ENCODE measurements at places on chromosomes 5 and 9.

DNA sequence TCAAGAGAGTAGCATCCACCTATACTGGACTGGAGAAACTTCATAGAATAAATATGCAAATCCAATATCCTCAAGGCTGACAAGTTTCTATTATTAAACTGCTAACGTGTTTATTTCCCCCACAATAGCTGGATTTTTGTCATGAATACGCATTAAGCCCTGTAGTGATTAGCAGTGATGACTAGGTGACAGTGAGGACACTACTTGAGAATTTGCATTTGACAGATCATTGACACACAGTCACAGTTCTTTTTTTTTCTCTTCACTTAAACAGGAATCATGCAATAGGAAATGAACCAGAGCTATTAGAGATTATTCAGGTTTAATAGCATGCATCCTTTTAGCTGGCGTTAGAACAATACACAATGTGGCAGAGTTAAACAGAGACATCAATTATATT lies 35.3 kb downstream of the MPDZ start:
- DNase-seq, result no peak

GRCh38 chr5:174295702-174296436 lies 250.4 kb downstream of the NSG2 start:
- DNase-seq, result no peak

DNA sequence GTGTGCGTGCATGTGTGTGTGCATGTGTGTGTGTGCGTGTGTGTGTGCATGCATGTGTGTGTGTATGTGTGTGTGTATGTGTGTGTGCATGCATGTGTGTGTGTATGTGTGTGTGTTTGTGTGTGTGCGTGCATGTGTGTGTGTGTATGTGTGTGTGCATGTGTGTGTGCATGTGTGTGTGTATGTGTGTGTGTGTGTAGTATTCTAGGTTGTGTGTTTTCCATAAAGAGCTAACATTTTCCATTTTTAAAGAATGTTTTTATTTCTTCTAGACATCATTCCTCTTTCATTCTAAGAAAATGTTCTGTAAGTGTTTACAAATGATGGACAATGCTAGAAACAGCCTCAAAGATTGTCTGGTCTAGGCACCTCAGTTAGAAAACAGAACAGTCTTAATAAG lies 15.6 kb downstream of the ENTREP1 start:
- no peak for DNase-seq

GRCh38 chr5:38250763-38251448 lies 7.5 kb upstream of the EGFLAM start:
- DNase-seq, result no peak

GRCh38 chr9:784202-784601 lies 57.3 kb upstream of the DMRT1 start:
- DNase-seq, result no peak

DNA sequence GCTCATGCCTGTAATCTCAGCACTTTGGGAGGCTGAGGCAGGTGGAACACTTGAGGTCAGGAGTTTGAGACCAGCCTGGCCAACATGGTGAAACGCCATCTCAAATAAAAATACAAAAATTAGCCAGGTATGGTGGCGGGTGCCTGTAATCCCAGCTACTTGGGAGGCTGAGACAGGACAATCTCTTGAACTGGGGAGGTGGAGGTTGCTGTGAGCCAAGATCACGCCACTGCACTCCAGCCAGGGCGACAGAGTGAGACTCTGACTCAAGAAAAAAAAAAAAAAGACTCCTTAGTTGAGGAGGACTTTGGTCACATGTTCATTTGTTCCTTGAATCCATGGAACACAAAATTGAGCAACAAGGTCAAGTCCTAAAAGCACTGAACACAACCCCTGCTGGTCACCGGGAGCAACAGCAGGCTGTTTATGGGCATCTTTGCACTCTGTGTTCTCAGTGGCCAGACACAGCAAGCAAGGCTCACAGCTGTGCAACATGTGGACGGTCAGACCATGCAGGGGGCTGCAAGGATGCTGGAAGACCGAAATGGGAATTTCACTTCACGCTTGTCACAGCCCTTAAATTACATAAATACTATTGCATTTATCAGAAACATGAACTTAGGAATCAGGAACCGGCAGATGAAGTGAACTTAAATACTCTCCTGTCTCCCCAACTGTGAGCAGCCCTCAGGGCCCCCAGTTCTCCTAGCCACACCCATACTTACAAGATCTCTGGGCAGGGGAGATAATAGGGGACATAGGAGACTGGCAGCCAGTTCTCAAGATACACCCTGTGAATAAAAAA lies 2.8 kb downstream of the GBGT1 start:
- DNase-seq, result no peak

DNA sequence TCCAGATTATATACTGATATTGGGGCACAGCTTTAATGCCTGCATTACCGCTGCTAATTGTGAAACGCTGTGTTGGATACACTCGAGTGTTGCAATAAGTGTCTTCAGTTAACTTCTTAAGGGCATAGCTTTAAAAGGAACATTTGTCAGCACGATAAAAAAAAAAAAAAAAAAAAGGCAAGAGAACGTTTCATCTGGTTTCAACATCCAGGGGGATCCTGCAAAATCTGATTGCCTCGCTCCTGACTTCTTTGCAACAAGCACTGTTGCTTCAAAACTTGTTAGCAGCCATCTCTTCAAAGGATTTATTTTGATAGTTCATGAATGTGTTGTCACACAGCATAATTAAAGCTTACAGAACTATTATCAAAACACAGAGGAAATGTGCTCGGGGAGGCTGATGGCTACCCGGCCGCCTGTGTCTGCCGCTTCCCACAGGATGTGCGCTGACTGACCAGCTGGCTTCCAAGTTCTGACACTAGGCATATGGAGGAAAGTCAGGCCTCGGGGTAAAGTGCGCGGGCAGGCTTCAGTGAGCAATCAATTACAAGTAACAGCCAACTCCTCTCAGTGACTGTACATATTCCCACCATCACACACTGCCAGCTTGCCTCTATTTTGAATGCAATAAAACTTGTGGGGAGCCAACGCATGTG lies 77.7 kb downstream of the EBF1 start:
- DNase-seq, result peak; percentile 69

DNA sequence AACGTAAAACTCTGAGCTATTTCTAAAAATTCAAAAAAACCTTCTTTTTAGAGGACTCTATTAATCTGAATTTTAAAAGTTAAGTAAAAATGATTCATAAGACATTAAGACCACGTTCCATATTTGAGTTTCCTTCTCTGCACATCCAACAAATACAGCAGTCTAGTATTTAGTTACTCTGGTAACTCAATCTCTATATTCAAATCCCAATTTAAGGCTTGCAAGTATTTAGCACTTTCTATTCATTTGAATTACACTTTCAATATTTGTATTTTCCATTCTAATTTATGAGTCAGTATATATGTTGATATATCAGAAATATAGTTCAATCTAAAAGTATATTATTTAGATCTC lies 17.7 kb downstream of the RFX3 start:
- no peak for DNase-seq

- no peak for DNase-seq
These were observed 40.3 kb upstream of the BARHL1 start for GRCh38 chr9:132541870-132542830.

GRCh38 chr9:82912645-82913044 lies 150.3 kb downstream of the RASEF start:
- no peak for DNase-seq

GRCh38 chr9:80292231-80292630 lies 720.5 kb downstream of the TLE4 start:
- no peak for DNase-seq

DNA sequence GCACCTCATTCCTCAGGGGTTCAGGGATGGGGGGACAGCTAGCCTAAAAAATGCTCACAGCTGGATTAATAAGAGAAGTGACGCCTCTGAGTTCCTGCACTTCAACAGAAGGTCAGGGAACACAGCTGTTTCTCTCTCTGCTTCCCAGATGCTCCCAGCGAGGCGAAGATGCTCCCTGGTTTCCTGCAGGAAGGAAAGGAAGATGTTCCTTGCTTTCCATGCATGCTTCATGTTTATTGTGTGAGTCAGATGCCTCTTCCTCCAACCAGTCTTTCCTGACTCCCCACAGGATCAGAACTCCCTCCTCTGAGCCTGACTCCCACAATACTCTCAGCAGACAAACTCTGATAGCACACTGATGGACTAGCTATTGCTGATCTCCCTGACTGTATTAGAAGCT lies 71.9 kb downstream of the MFAP3 start:
- no peak for DNase-seq

DNA sequence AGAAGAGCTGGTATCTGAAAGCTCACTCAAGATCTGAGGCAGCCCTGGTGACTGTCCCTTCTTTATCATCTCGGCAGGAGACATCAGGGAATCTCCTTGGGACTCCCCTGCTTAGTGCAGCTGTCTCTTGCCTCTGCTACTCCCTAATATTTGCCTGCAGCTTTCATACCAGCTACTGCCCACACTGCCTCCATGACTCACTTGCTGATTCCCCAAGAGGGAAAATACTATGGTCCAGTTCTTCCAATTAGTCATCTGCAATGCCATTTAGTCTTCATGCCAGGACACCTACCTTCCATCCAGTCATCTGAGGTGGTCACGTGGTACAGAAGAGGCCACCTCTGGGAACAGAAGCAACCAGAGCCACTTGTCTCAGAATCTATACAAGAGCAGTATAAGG lies 270.8 kb downstream of the NTRK2 start:
- no peak for DNase-seq

- no peak for DNase-seq
These were observed 332.4 kb downstream of the KCTD16 start for GRCh38 chr5:144503123-144503522.

DNA sequence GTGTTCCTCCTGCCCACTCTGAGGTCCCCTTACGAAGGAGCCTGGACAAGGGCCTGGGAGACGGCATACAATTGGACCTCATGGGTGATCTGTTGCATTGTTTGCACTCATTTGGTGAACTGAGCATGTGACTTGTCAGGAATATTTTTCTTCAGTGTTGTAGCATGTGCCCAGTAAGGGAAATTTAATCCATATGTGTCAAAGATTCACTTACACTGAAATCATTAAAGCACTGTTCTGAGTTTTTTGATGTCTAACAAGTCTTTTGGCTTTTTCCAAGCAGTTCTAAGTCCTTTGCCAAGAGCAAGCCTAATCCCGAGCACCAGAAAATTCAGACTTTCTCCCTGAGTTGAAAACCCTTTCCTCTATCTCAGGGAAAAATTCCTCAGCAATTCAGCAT lies 61.6 kb upstream of the RPS23 start:
- no peak for DNase-seq

- no peak for DNase-seq
These were observed 51.2 kb downstream of the ZNF618 start for GRCh38 chr9:113927277-113927676.

DNA sequence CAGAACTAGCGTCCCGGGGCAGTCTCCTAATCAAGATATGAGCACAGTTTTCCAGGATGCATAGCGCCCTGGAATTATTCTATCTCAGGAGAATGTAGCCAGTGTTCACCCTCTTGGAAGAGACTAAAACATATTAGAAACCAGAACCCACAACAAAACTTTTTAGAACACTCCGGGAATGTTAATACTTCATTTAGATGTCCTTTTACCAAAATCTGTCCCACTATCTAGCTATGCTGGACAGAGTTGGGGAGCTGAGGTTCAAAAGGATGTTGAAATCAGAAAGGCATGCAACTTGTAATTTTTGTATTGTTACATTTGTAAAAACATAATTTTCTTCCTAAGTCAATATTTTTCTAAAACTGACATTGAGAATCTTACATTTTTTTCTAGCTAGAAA lies 386.5 kb upstream of the RFX3 start:
- no peak for DNase-seq

GRCh38 chr5:119036101-119036762 lies 34.7 kb upstream of the DMXL1 start:
- no peak for DNase-seq

DNA sequence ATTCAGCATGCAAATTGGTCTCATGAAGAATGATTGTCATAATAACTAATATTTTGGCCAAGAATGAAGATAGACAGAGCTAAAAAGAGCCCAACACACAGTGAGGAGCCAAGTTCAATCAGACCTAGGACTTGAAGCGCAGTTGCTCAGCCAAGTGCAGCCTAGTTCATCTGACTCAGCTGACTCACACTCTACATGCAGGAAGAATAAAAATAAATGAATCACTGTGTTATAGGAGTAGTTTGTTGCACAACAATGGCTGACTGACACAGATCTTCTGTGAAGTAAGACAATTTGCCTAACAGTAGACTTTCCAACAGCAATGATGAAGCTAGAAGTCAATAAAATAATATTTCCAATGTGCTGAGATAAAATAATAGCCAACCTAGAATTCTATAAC lies 261.5 kb downstream of the CEMIP2 start:
- no peak for DNase-seq

Data from nephron progenitor cell (in vitro differentiated cells).